ENCODE measurements at places on chromosomes 4 and X. TPM values are rescaled to one million over a fixed set of nuclear protein-coding genes. Genes with fewer than 3 reads are reported as not detected.

The CSN1S1 gene
- not detected for total RNA-seq

The GSX2 gene
- total RNA-seq: not detected

The NR0B1 gene
- total RNA-seq: 0.90 TPM

The RTL5 gene
- total RNA-seq: 4.3 TPM

The MYL5 gene
- 20.4 TPM for total RNA-seq

The CXCL8 gene
- total RNA-seq: 2.4 TPM

DNA sequence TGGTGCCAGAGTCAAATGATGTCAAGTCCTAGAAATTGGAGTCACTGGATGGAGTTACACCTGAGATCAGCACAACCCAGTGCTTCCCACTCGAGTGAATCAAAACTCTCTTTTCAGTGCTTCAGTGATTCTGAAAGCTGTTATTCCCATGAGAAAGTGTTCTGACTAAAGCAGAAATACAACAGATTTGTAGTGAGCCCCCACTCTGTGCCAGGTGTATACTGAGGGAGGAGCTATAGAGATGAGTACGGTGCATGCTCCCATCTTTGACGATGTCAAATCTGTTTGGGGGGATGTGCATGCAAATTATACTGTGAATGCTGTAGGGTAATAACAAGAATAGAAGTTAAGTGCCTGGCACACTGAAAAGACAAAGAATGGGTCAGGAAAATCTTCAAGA is 330.2 kb downstream of the HS3ST1 start:
- no peak for DNase-seq

GRCh38 chr4:188767496-188767895 is 628.3 kb downstream of the TRIML1 start:
- no peak for DNase-seq

DNA sequence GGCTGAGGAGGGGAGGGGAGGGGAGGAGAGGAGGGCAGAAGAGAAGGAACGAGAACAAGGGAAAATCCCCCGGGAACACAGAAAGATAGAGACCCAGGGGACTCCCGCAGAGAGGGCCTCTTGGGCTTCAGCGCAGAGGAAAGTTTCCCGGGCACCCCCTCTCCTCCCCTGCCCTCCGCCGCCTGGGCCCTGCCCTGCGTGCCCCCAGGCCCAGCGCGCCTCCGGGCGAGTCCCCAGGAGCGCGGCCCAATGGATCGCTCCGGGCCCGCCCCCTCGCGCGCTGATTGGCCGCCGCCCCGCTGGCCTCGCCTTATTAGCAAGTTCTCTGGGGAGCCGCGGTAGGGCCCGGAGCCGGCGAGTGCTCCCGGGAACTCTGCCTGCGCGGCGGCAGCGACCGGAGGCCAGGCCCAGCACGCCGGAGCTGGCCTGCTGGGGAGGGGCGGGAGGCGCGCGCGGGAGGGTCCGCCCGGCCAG is at the start of gene MSX1:
TSS of gene MSX1 (plus strand) at position 341 of the 474 bp plus-strand sequence. CDS start 235 bp downstream, outside the sequence.
- peak; percentile 83 for DNase-seq

DNA sequence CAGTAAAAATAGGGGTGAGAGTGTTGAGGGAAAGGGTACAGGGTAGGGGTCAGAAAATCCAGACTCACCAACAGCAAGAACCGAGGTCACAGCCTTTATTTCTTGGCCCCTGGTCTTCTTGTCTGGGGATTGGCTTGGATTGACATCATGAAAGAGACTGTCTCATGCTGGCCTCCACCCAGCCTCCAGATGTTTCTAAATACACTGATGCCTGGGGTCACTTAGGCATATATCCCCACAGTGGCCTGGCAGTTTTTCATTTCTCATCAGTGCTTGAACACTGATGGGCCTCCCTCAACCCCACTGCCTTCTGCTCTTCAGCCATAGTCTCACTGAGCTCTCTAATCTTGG is 173.9 kb downstream of the RTL9 start:
- no peak for DNase-seq

GRCh38 chrX:154436983-154437752 is at the start of gene GDI1:
GDI1 (plus strand) TSS chrX:154437154; CDS start chrX:154437255, 101 bp downstream.
- DNase-seq: peak; percentile 23

GRCh38 chr4:42515156-42515884 is 118.0 kb downstream of the SHISA3 start:
- DNase-seq: peak; percentile 78

DNA sequence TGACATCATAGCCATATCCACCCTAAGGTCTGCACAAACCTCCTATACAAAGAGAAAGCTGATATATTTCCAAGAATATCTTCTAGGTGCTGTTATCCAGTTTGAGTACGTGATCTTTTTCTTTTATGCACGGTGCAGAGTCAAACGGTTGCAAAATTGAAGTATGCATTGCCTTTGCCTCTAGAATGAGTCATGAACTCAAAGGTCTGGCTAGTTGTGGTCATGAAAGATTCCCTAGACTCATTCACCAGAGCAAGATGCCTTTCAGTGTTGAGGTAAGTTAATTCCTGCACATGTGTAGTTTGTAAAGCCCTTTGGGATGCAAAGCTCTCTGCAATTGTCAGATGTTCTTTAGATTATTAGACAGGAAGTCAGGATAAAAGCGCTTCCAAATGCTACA is 704.4 kb downstream of the PCDH19 start:
- no peak for DNase-seq

- no peak for DNase-seq
These were observed 19.1 kb downstream of the PIR start for GRCh38 chrX:15474028-15474427.

DNA sequence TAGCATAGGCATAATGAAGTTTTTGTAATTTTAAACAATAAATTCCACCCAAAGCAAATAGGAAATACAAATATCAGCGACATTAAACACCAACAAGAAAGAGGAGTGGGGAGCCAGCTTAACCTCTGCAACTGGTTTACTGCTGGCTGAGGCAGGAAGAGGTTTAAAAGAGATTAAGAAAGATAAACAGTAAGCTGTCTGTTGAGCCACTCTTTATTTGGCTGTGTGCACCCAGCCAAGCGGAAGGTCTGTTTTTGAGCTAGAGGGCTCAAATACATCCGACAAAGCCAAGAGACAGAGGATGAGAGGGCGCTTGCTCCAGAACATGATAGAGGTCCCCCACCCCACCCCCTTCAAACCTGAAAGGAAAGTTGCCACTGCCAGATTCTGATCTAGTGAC is 191.4 kb downstream of the MGST2 start:
- no peak for DNase-seq

DNA sequence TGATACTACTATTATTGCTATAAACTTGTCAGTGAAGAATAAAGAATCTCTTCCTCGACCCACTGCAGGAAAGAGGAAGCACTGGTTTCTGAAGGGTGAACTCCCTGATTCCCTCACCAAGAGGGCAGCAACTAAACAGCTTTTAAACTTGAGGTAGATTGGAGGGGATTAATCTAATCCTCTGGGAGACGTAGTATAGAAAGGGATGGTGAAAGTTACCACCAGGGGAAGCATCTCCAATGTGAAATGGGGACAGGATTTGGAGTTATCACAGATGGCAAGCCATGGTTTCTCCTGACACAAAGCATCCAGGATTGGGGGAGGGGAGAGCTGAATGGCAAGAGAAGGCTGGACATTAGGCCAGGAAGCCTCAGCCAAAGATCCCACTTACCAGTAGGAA is 62.7 kb upstream of the PTPN13 start:
- no peak for DNase-seq

- DNase-seq: no peak
These were observed 24.6 kb downstream of the NYX start for GRCh38 chrX:41471786-41472185.

GRCh38 chrX:56228914-56229313 is 3.2 kb upstream of the KLF8 start:
- DNase-seq: no peak

GRCh38 chrX:115491766-115492165 is 69.2 kb upstream of the PLS3 start:
- DNase-seq: peak; percentile 41

DNA sequence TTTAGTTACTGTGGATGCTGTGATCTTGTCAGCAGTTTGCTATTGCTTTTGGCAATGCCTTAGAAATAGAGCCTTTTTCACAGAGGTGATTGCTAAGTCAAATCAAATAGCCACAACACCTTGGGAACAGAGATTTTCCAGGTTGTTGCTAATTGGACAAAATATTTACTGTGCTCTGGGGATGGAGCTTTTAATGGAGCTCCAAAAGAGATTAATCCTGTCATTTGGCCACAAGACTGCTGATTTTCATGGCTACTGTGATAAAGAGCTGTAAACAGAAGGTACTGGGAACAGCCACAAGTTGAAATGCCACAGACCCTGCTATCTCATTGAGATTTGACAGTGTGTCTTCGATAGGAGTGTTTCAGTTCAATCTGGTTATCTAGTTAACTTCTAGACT is 1715.2 kb upstream of the ADGRL3 start:
- no peak for DNase-seq

- DNase-seq: no peak
These were observed 19.8 kb downstream of the GBA3 start for GRCh38 chr4:22712529-22712928.

- DNase-seq: no peak
These were observed 552 bp downstream of the TCEAL9 start for GRCh38 chrX:103356858-103357257.

DNA sequence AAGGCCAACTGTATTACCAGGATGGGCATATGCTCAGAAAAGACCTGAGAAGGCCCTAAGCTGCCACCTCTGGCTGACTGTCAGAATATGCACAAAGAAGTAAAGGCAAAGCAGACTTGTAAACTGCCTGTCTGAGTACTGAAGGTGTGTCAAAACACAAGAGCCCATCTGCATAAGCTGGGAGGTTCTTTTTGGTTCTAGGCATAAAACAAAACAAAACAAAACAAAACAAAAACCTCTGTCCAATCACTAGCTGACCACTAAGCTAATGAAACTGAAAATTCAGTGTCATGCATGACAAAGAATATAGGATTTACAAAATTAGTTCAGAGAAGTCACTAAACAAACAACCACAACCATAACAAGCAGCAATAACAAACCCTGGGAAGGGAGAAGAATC is 20.6 kb downstream of the SH3D19 start:
- DNase-seq: no peak

- DNase-seq: peak; percentile 32
These were observed 92.3 kb downstream of the SPRY1 start for GRCh38 chr4:123488916-123489315.

- no peak for DNase-seq
These were observed 295.9 kb upstream of the CASK start for GRCh38 chrX:42219231-42219630.

DNA sequence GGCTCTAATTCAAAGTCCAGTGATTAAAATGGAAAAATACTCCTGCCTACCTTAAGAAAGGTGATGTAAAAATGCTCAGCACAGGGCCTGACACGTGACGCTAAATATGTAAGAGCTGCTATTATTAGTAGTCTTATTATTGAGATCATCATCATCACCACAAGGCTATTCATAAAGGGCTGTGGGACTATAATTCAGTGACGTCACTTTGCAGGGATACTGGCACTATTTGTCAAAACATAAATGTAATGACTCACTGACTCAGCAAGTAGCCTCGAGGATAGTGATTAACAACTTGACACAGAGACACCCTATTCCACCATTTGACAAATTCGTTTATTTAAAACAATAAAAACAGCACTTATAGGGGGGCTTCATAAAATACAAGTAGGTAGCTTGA is 258.9 kb downstream of the SPANXN1 start:
- no peak for DNase-seq
